Naive thymus-derived CD8-positive, alpha-beta T cell (primary cell): ENCODE measurements at places on chromosomes 7 and 10.

DNA sequence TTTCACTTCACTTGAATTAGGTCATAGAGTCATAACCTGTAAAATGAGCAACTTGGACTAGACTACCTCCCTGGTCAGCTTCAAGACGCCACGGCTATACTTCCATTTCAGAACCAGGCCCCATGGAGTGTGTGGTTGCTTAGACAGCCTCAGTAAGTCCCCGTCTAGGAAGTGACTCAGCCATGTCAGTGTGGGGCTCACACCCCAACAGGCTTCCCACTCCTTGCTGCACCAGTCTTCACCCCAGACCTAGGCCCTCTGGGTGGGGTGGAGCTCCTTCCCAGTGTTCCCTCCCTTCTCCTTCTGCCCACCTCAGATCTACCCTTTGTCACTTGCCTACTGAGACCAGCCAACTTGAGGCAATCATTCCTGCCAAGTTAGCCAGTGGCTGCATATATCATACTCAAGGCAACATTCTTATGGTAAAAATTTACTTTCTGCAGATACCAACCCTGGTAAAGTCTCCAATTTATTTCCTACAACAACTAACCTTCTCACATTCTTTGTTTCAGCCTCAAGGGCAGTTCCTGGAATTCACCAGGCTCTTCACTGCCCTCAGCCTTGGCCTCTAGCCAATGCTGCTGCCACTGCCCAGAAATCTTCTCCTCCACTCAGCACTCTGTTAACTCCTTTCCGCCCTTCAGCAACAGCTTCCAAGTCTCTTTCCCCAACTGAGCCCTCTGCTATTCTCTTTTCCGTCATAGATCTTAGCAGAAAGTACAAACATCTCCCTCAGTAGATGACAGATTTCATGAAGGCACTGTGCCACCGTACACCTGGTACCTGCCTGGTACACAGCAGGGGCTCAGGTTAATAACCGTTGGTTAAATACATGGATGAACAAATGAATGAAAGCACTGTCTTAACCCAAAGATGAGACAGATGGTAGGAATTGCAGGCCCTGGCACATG, 31.3 kb upstream of the ZNRF2 start:
- no peak for DNase-seq

DNA sequence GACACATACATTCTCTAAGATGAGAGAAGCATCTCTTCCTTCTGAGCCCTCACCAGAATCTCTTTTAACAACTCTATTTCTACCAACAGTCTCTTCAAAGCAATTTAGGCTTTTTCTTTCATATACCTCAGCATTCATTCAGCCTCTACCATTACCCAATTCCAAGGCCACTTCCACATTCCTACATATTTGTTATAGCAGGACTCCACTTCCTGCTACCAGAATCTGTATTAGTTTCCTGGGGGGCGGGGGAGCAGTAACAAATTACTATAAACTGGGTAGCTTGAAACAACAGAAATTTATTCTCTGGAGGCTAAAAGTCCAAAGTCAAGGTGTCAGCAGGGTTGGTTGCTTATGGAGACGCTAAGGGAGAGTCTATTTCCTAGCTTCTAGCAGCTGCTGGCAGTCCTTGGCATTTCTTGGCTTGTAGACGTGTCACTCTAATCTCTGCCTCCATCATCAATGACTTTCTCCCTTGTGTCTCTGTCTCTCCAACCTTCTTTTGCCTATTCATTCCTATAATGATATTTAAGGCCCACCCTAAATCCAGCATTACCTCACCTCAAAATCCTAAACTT, 7.4 kb downstream of the PRPS1L1 start:
- no peak for DNase-seq

DNA sequence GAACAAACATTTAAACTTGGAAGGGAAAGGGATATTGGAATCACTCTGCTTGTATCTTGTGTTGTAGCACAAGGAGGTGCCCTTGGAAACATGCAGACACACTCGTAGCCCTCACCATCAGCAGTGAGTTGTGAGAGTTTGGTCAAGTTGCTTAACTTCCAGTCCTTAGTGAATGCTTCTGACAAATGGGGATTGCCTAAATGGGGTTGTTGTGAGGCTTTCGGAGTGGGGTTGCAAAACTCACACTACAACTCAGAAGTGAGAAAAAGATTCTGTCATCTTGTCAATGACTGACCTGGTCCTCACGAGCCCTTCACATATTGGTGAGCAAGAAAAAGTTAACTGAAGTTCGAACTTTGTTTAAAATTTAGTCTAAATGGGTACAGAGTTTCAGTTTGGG, 29.0 kb upstream of the GSDME start:
- DNase-seq: no peak

GRCh38 chr7:98221611-98222532, 10.6 kb downstream of the BHLHA15 start:
- no peak for DNase-seq

GRCh38 chr10:130927157-130927556, 384.4 kb downstream of the TCERG1L start:
- DNase-seq: no peak

DNA sequence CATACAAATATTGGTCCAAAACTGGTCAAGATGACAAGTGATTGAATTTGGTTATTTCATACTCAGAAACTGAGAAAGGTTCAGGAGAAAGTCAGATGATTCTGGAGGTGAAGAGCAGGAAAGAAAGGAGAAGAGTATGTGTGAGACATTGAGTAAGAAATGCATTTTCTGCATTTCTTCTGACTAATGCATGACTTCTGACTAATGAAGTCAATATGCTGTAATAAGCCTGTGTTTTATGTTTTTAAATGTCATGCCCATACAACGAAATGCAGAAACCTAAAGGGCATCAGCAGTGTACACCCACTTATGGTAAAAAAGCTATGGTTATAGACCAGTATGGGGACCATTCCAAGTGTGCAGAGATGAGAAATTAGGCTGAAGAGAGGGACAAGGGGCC, 1227.8 kb upstream of the SORCS1 start:
- no peak for DNase-seq

- peak; percentile 37 for DNase-seq
These were observed 6.1 kb downstream of the GSTO2 start for GRCh38 chr10:104274762-104275721.

DNA sequence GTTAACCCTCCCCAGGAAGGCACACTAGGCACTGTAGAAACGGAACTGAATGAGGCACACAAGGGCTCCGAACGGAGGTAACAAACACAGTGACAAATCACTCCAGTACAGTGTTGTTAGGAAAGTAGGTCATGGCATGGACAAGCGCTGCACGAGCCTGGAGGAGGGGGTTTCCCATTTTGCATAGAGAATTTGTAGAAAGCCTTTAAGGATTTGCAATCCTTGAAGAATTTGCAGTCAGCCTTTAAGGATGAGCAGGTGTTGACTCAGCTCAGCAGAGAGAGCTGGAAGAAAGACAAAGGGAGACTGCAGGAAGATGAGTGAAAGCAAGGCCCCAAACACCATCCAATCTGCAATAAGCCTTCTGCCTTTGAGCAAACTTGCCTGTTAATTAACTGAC, 51.1 kb upstream of the PPP1R3C start:
- DNase-seq: no peak

DNA sequence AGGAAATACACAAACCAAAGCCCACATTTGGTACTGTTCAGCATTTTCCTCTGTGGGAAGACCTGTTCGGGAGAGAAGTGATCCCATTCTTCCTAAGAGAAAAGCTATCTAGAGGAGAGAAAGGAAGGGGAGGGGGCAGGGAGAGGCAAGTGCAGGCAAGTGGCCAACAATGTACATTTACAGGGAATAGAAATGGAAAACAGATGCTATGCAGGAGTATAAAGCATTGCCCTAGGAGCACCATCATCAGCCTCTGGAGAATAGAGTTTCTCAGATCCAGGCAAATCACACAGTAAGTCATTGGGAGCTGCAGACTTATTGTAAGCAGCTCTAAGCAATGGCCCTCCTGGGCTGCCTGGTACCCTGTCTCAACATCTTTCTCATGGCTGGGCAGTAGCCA, 424.4 kb upstream of the AUTS2 start:
- DNase-seq: no peak

- DNase-seq: no peak
These were observed 79.0 kb upstream of the LSM8 start for GRCh38 chr7:118104812-118105441.

- no peak for DNase-seq
These were observed 89.4 kb downstream of the RALA start for GRCh38 chr7:39712751-39713150.

DNA sequence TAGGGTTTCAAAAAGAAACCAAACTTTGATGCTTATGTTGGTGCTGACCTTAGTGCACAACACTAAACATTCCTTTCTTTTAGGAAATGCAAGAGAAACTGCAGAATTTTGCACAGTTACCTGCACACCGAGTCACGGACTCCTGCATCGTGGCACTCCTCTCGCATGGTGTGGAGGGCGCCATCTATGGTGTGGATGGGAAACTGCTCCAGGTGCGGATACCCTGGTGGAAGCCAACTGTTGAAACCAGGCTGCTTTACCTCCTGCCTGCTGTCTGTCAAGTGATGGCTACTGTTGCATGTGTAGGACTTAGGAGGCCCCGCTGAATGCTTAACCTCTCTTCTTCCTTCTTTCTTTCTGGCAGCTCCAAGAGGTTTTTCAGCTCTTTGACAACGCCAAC, 11.7 kb downstream of the CASP2 start:
- peak; percentile 58 for DNase-seq

- DNase-seq: no peak
These were observed 562.0 kb upstream of the SEMA3D start for GRCh38 chr7:85748861-85749260.

DNA sequence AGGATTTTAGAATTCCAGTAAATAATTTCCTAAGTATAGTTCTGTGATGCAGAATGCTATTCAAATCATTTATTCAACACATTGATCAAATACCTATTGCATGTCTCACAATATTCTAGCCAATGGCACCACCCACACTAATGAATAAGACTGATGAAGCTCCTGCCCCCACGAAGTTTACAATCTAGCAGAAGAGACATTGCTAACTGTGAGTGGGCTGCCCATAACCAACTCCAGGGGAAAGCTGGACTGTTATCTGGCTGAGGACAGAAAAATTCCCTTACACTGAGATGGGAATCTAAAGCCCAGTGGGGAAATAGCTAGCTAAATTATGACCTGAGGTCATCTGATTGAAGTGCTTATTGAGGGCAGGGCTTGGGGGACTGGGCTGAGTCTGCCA, 128.8 kb upstream of the LYZL2 start:
- no peak for DNase-seq

GRCh38 chr10:102641402-102641801, 2.9 kb upstream of the TRIM8 start:
- DNase-seq: no peak

DNA sequence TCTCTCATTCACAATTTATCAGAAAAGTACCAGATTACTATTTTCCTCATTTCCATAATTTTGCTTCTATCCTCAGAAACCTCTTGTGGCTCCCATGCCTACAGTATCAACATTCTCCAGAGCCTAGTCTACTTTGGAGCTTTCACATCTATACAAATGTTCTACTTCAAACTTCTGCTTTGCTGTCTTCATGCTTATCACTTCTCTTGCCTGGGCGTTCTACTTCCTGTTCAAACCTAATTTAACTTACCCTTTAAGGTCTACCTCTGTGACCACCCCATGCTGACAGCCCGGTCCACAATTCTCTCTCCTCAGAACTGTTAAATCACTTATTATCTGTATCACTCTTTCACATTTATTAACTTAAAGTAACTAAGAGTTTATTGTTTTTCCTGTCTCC, 6.1 kb upstream of the PTPN12 start:
- DNase-seq: no peak

DNA sequence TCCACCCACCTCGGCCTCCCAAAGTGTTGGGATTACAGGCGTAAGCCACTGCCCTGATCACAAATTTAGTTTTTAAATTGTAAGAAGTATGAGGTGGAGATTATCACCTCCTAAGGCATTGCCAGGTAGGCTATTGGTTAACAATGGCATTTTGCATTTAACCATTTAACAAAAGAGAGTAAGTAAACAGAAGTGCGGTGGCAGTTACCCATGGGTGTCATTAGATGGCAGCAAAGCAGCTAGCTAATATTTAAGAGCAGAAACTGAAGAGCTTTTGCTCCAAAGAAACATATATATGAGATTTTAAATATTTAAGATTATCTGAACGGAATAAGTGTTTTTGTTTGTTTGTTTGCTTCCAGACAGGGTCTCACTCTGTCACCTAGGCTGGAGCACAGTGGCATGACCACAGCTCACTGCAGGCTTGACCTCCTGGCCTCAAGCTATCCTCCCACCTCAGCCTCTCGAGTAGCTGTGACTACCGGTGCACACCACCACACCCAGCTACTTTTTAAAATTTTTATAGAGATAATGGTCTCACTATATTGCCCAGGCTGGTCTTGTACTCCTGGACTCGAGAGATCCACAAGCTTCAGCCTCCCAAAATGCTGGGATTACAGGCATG, 325.5 kb upstream of the C7orf33 start:
- DNase-seq: no peak

DNA sequence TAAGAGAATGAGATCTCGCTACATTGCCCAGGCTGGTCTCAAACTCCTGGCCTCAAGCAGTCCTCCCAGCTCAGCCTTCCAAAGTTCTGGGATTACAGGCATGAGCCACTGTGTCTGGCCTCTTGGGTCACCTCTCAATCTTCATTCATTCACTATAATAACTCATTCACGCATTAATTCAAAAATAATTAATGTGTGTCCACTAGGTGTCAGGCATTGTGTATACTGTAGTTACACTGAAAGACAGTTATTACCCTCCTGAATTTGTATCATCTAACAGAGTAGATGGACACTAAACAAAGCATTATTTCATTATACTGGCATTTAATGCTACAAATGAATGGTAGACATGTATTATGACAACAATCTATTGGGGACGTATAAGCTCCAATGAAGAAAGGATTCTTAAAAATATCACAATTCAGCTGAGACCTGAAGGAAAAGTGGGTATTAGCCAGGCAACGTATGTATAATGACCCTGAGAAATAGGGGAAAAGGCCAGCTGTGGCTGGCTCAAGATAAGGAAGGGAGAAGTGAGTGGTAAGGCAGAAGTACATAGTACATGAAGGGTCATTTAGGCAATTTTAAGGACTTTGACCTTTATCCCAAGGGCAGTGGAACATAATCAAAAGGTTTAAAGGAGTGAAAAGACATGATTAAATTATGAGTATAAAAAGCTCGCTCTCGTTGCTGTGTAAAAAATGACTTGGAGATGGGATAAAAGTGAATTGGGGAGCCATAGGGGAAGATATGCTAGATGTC, 150.7 kb downstream of the BTAF1 start:
- DNase-seq: no peak

DNA sequence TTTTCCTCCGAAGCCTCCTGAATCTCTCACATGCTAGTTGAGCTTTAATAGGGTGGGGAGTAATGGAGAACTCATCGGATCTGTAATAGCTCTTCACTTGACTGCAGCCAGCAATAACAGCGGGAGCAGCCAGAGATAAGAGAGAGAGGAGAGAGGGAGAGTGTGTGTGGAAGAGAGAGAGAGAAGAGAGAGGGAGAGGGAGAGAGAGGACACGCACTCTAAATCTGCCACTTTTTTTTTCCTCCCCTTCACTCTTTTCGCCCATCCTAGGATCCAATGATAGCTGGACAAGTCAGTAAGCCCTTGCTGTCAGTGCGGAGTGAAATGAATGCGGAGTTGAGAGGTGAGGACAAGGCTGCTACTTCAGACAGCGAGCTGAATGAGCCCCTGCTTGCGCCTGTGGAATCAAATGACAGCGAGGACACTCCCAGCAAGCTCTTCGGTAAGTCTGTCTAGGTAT, 107.9 kb downstream of the POU6F2 start:
- no peak for DNase-seq

GRCh38 chr10:77673515-77674140, 36.0 kb upstream of the KCNMA1 start:
- DNase-seq: no peak
